ENCODE measurements at places on chromosomes 6 and 20.

GRCh38 chr6:44126320-44127149 lies 717 bp downstream of the MRPL14 start:
- H3K27me3 ChIP-seq, result no peaks in the 10 kb centered on the region
- H3K4me1 ChIP-seq, result peaks cover 40% of the 10 kb centered on the region
- peak; percentile 60 for DNase-seq
- peak overlapping the region; percentile 99 for H3K4me3 ChIP-seq
- peak overlapping the region; percentile 98 for H3K27ac ChIP-seq
- peaks cover 3% of the 10 kb centered on the region for H3K36me3 ChIP-seq

- no peak for DNase-seq
- peaks cover 2% of the 10 kb centered on the region for H3K4me1 ChIP-seq
- H3K27ac ChIP-seq, result no peak overlapping the region
- no peak overlapping the region for H3K4me3 ChIP-seq
- H3K27me3 ChIP-seq, result peaks cover 4% of the 10 kb centered on the region
These were observed 600.4 kb upstream of the JAG1 start for GRCh38 chr20:11274141-11274594.

GRCh38 chr20:61460261-61461052 lies 208.4 kb downstream of the CDH4 start:
- H3K4me1 ChIP-seq, result no peaks in the 10 kb centered on the region
- no peak for DNase-seq
- H3K27ac ChIP-seq, result no peak overlapping the region
- H3K4me3 ChIP-seq, result no peak overlapping the region
- H3K36me3 ChIP-seq, result no peaks in the 10 kb centered on the region

- peaks cover 2% of the 10 kb centered on the region for H3K4me1 ChIP-seq
- H3K36me3 ChIP-seq, result no peaks in the 10 kb centered on the region
- DNase-seq, result no peak
These were observed 24.7 kb downstream of the EDN3 start for GRCh38 chr20:59325142-59325523.

GRCh38 chr20:49230561-49231133 lies 11.4 kb downstream of the DDX27 start:
- H3K27me3 ChIP-seq, result no peaks in the 10 kb centered on the region
- no peak for DNase-seq
- peak overlapping the region; percentile 57 for H3K27ac ChIP-seq
- no peak overlapping the region for H3K4me3 ChIP-seq
- peaks cover 19% of the 10 kb centered on the region for H3K36me3 ChIP-seq

DNA sequence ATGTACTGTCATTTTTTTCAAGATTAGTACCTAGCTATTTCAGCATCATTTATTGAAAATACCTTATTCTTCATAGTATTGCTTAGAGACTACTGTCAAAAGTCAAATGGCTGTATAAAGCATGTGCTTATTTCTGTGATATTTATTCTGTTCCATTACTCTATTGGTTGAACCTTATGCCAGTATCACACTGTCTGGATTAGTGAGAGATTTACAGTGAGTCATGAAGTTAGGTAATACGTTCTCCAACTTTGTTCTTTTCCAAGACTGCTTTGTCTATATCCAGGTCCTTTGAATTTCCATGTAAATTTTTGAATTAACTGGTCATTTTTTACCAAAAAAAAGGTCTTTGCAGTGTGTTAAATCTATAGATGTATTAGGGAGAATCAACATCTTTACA lies 18.6 kb upstream of the RNF217 start:
- no peak overlapping the region for H3K4me3 ChIP-seq
- no peaks in the 10 kb centered on the region for H3K4me1 ChIP-seq
- no peaks in the 10 kb centered on the region for H3K36me3 ChIP-seq
- peaks cover 18% of the 10 kb centered on the region for H3K27me3 ChIP-seq
- no peak overlapping the region for H3K27ac ChIP-seq

GRCh38 chr6:96186516-96187195 lies 170.9 kb downstream of the FUT9 start:
- H3K4me1 ChIP-seq, result no peaks in the 10 kb centered on the region
- no peaks in the 10 kb centered on the region for H3K36me3 ChIP-seq
- no peak overlapping the region for H3K27ac ChIP-seq
- no peaks in the 10 kb centered on the region for H3K27me3 ChIP-seq
- no peak overlapping the region for H3K4me3 ChIP-seq

DNA sequence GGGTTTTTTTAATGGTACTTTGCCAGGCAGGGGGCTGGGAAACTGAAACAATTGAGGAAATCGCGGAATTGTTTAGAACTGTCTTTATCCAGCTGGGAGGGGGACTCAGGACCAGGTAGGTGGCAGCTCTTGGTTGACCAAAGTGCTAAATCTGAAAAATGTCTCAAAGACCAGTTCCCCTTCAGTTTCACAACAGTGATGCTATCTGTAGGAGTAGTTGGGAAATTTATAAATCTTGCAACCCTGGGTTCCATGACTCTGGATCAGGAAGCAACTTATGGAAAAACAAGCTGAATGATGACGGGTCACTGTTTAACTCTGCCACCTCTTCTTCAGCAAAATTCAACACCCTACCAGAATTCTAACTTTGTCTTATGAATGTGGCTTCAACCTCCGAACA lies 99.7 kb downstream of the FAM50B start:
- no peaks in the 10 kb centered on the region for H3K4me1 ChIP-seq
- no peak for DNase-seq

DNA sequence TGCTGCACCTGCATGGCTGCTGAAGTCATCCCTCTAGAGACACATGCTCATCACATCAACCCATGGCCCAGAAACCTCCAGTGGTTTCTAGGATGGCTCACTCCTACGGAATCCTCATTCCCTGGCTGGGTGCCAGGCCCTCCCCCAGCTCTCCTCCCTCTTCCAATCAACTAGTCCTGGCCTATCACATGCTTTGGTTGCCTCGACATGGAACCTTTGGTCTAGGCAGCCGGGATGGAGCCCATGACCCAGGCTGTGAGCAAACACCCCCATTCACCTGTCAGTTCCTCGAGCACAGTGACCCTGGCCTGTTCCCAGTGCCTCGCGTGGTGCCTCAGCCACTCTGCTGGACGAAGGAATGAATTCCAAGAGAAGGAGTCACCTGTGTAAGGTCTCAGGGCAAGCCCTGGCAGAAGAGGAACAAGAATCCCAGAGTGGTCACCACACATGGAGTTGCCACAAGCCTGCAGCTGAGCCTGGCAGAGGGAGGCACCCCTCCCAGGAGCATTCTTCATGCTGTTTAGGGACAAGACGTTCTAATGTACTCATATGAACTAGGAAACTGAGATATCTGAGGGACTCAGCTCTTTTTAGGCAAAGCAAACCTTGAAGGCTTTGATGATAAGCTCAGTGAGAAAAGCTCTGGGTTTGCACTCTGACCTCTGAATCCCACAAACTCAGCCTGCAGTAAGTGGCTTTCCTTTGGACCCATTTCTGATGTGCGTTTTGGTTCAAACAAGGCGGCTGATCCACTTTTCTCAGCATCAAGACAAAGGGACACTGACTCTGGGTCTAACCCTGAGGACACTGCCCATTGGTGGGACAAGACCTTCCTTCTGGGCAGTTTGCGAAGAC lies 40.2 kb downstream of the PPP1R3G start:
- H3K36me3 ChIP-seq, result peaks cover 2% of the 10 kb centered on the region
- DNase-seq, result no peak
- no peak overlapping the region for H3K4me3 ChIP-seq
- no peaks in the 10 kb centered on the region for H3K4me1 ChIP-seq

GRCh38 chr6:42359021-42359420 lies 92.7 kb downstream of the TRERF1 start:
- peaks cover 18% of the 10 kb centered on the region for H3K4me1 ChIP-seq
- no peaks in the 10 kb centered on the region for H3K27me3 ChIP-seq
- H3K27ac ChIP-seq, result no peak overlapping the region
- DNase-seq, result no peak
- H3K36me3 ChIP-seq, result peaks cover 8% of the 10 kb centered on the region

DNA sequence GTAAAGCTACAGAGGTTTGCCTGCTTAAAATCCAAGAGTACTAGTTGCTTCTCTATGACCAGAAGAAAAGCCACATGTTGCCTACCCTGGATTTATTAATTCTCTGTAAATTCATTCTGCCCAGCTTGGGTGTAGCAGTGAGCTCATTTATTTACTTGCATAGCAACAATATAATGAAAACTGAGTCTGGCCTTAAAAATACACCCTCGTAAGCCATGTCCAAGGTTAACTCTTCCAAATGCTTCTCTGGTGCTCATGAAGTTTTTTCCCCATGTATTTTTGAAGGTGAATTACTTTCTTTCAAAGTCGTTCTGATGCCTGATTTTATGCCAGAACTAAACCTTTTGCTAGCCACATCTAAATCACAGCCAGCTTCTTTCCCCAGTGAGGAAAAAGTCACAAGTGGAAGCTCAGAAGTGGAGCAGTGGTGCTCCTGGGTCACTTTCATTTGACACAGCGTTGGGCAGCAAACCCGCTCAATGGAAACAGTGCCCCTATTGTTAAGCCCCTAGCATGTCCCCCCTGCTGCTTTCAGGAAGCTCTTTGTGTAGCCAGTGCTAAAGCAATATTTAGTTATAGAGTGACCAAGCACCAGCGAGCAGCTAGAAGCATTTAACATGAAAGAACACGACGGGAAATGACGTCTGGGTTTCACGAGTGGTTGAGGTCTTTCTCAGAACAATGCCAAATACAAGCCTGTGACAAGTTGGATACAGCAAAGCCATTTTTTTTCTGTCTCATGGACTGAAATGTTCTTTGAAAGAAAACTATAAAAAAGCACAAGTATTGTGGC lies 29.8 kb downstream of the NEDD9 start:
- H3K27me3 ChIP-seq, result no peaks in the 10 kb centered on the region
- H3K4me1 ChIP-seq, result peaks cover 43% of the 10 kb centered on the region
- peaks cover 14% of the 10 kb centered on the region for H3K36me3 ChIP-seq

GRCh38 chr6:3235486-3235885 lies 8.0 kb upstream of the TUBB2B start:
- peaks cover 97% of the 10 kb centered on the region for H3K27me3 ChIP-seq
- H3K36me3 ChIP-seq, result peaks cover 3% of the 10 kb centered on the region
- peaks cover 17% of the 10 kb centered on the region for H3K4me1 ChIP-seq

DNA sequence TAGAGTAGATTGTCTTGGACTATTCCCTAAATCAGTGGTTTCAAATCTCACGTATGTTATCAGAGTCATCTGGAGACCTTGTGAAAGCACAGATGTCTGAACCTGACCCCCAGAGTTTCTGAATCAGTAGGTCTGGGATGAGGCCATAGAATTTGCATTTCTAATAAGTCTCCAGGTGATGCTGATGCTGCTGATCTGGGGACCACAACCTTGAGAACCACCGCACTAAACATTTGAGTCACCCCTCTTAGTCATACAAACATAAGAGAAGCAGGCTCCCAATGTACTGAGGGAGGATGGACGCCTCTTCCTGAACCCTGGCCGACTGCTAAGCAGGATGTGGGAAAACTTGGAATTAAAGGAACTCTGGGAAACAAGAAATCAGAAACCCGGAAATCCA lies 187.8 kb upstream of the PRDM1 start:
- no peak overlapping the region for H3K4me3 ChIP-seq
- H3K27ac ChIP-seq, result no peak overlapping the region
- H3K27me3 ChIP-seq, result no peaks in the 10 kb centered on the region
- H3K36me3 ChIP-seq, result no peaks in the 10 kb centered on the region

Data from T-helper 17 cell (primary cell).